ENCODE measurements at places on chromosomes 3 and 15.

DNA sequence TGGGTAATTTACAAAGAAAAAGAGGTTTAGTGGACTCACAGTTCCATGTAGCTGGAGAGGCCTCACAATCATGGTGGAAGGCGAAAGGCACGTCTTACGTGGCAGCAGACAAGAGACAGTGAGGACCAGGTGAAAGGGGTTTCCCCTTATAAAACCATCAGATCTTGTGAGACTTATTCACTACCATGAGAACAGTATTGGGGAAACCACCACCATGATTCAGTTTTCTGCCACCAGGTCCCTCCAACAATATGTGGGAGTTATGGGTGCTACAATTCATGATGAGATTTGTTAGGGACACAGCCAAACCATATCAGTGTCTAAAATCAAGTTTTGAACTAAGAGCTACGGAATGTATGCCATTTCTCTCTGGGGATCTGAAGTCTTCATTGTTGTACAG, 354.8 kb upstream of the C2CD4B start:
- no peak for DNase-seq

DNA sequence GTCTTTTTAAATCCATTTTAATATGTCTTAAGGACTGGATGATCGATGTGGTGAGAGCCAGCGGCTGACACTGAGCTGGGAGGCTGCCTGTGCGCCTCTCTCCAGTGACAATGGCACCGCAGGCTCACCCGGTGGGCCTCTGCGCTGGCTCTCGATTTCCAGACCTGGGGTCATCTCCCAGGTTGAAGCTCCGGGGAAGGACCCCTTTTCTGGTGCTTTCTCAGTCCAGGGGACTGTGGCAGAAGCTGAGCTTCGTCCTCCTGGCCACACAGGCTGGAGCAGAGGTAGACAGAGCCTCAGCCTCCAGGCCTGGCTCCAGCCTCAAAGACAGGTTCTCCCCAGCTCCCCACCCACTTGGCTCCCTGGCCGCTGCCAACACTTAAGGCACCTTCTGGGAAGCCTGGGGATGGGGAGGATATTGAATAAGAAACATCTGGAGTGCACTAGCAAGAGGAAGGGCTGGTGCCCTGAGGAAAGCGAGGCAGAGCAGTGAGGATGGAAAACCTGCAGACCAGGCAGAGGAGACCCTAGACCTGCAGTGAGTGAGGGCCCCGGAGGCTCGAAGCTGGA, 154.2 kb upstream of the SMAD3 start:
- DNase-seq, result no peak

- no peak for DNase-seq
Measured at GRCh38 chr3:69116897-69117296, 5.5 kb downstream of the LMOD3 start.

DNA sequence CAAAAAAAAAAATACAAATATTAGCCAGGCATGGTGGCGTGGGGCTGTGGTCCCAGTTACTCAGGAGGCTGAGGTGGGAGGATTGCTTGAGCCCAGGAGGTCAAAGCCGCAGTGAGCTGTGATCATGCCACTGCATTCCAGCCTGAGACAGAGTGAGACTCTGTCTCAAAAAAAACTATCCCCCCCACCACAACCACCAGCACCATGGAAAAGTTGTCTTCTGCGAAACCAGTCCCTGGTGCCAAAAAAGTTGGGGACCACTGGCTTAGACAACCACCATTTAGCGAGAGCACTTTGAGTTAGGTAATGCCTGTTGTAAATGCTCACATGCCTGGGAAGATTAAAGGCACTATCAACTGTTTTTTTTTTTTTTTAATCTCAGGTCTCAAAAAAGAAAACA, 15.4 kb downstream of the ARHGAP31 start:
- DNase-seq, result no peak

- DNase-seq, result no peak
Measured at GRCh38 chr15:63626955-63627354, 29.8 kb downstream of the FBXL22 start.

DNA sequence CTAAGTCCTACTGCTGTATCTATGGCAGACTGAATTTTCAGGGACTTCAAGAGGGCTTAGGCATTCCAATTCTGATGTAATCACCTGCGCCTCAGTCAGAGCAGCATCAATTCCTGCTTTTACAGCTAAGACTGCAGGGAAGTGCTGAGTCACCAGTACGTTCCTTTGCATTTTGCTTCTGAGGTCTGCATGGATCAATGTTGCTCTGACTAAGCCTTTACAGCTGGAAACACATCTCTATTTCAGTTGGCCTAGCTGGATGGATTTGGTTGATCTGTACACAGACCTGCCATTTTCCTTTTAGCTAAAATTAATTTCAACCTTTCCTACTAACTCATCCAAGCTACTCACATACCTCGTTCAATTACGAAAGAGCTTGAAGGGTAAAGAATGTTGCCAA, 51.3 kb downstream of the ETV5 start:
- DNase-seq, result no peak

DNA sequence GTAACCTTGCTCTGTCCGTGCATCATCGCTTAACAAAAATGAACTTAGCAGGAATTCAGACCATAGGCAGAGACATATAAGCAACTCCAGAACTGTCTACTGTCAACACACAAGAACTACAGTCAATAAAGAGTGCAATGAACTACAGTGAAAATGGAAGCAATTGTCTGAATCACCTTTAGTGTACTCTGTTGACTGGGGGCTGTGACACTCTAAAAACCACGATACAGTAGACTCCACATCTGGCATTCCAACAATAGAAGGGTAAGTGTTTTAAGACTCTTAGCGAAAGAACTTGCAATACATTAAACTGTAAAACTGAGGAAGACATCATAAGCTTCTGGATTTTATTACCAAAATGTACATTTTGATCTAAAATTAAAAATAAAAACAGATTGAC, 347.3 kb downstream of the ZBTB20 start:
- DNase-seq, result no peak

DNA sequence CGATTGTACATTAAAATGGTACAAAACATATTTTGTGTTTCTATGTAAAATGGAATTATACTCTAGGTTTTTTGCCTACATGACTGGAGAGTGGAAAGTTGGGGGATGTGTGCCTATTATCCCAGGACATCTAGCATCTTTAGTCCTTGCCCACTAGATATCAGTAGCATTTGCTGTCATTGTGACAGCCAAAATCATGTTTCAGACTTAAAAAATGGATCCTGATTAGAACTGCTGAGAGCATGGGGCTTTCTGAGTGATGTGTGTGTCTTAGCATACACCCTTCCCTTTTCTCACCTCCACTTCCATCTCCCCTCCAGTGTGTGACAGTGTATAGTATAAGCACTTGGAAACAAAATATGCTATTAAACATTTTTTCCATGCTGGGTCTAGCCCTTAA, 13.3 kb downstream of the ARMC8 start:
- no peak for DNase-seq

- DNase-seq, result no peak
Measured at GRCh38 chr15:93523481-93523880, 434.5 kb upstream of the RGMA start.

DNA sequence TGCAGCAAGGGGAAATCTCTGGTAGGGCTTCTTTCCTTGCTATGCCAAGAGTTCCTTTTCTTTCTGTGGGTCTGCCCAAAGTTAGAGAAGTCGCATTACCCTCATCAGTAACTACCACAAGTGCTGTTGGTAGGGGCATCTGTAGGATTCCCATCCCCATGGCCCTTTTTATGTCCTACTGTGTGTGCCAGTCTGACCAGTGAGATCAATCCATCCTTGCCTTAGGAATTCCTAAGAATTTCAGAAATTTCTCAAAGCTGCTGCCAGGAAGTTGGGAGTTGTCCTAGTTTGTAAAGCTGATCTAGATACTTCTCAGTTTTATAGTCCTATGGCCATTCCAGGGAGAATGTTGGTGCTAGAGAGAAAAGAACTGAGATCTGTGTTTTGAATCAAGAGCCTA, 36.5 kb downstream of the SH3GL3 start:
- no peak for DNase-seq

DNA sequence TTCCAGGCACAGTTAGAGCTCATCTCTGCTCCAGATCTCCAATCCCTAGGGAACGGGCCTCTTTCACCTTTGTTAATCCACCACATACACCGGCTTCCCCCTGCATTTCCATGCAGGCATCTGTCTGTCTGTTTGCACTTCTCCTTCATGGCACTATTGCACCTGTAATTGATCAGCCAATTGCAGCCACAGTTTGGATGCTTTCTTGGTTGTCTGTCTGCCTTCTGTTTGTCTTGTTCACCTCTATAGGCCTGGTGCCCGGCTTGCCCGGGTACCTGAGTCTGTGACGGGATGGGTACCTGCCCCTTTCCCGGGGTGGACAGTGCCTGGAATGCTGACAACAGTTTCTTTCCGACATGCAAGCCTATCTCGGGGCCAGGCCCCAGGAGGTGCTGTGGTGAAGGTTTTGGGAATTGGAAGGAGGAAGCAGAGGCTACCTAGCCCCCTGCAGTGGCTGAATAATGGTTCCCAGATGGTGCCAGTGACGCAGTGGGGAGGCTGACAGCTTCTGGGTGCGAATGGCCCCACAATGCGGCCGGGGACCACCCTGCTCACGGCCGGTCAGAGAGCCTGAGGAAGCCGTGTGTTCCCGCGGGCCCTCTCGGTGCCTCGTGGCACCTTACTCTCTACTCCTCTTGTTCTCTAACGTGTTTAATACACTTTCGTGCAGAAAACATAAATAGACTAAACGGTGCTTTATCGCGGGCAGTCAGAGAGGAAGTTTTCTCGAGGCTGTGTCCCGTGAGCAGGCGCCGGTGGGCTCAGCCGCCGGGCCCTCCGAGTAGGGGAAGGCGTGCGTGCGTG, 31.3 kb upstream of the RAB6B start:
- no peak for DNase-seq

GRCh38 chr3:171986757-171987518, 52.4 kb upstream of the FNDC3B start:
- DNase-seq, result no peak

DNA sequence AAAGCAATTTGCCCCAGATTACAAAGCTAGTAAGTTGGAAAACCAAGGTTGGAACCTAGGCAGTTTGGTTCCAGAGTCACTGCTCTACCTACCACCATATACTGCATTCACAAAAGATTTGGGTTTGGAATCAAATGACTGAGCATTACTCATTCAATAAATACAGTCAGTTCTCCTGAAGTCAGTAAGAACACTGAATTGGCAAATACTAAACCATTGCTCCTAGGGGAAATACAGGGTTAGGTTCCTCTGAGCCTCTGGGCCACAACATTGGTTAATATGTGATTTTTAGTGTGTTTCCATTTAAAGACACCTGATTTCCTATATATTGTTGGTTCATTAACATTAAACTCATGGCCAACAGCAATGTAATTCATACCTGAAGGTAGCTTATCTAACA, 2.1 kb upstream of the EIF5A2 start:
- no peak for DNase-seq

DNA sequence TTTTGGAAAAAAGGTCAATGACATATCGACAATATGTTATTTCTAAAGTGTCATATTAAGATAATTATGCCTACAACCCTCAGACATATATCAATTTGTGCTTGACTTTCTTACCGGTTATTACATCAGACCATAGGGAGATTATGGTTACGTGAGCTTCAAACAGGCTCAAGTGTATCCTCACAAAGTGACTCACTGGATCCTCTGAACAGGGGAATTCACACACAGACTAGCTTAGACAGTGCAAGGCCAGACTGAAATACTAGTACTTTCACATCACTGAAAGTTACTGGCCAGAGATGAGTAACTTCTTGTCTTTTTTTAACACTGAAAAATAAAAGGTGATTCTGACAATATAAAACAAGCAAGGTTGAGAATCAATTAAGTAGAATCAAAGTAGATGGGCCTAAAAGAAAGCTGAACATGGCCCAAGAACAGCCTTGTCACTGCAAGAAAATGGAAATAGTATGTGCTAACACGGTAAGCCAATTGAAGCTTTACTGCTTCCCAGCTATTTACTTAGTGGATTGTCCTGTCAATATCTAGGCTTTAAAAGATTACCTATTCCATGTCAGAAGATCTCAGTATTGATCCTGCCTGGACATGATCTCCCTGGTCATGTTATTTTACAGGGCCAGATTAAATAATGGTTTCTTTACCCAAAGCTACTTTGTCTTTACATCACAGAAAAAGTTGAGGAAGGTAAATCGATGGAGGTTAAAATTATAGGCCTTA, 848.6 kb downstream of the ROBO1 start:
- DNase-seq, result no peak

- DNase-seq, result peak; percentile 77
Measured at GRCh38 chr15:45522328-45523165, at the start of gene SLC30A4. Gene SLC30A4, minus strand, starts transcription at chr15:45522755. Its CDS starts 401 bp downstream, at chr15:45522354.

GRCh38 chr3:80238606-80239005, 470.8 kb upstream of the ROBO1 start:
- DNase-seq, result no peak

DNA sequence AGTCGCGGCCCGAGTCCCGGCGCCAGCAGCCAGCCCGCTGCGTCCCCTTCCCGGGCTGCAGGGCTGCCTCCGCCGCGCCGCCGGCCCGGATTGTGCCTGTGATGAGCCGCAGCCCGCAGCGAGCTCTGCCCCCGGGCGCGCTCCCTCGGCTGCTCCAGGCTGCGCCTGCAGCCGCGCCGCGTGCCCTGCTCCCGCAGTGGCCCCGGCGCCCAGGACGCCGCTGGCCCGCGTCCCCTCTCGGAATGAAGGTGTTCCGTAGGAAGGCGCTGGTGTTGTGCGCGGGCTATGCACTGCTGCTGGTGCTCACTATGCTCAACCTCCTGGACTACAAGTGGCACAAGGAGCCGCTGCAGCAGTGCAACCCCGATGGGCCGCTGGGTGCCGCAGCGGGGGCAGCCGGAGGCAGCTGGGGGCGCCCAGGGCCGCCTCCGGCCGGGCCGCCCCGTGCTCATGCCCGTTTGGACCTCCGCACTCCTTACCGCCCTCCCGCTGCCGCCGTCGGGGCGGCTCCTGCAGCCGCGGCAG, 1.2 kb downstream of the CHST2 start:
- peak; percentile 64 for DNase-seq

DNA sequence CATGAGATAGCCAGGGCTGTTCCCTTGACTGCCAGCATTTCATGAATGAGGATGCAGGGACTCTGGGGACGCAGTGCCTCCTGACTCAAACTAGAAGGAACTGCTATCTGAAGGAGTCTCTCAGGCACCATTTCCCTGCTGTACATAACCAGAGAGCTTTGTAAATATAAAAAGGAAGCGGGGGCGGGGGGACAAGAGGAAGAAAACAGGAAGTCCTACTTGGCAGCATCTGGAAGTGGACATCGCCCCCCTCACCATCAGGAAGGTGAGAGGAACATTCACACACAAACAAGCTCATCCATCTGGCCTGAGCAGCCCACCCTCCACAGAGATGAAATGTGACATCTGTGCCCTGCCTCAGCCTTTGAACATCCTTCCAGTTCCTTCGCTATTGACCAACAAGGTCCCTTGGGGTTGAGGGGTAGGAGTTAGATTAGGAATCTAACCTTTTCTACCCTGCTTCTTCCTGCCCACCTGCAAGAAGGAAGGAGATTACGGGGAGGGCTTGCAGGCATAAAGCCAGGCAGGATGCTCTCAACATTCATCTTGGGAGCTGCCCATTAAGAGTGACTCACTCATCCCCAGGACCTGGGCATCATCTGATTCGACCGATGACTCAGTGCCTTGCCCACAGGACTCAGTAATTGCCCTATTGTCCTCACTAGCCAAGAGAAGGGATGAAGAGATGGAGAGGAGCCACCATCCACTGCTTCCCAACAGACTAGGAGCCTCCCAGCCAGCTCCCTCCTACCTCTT, 31.9 kb downstream of the SH3BP5 start:
- DNase-seq, result no peak

Data from activated T-cell treated with anti-CD3 and anti-CD28 coated beads, Interleukin-2, amount 50 U/mL, for 1 hour (primary cell).